ENCODE measurements at places on chromosomes 11 and 22.

DNA sequence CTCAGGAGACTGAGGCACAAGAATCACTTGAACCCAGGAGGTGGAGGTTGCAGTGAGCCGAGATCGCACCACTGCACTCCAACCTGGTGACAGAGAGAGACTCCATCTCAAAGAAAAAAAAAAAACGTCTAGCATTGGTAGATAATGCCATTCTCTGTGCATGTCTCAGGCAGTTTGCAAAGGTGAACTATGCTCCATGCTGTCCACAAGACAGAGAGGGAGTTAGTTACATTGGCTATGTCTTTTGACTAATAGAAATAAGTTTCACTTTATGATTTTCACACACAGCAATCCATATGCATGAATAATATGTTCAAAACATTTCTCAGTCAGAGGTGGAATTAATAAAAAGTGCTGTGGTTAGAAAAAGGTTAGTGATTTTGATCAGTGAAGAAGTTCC, 591.4 kb downstream of the ETS1 start:
- DNase-seq, result no peak

GRCh38 chr11:60265373-60266214, 14.9 kb upstream of the MS4A4A start:
- DNase-seq, result peak; percentile 34

DNA sequence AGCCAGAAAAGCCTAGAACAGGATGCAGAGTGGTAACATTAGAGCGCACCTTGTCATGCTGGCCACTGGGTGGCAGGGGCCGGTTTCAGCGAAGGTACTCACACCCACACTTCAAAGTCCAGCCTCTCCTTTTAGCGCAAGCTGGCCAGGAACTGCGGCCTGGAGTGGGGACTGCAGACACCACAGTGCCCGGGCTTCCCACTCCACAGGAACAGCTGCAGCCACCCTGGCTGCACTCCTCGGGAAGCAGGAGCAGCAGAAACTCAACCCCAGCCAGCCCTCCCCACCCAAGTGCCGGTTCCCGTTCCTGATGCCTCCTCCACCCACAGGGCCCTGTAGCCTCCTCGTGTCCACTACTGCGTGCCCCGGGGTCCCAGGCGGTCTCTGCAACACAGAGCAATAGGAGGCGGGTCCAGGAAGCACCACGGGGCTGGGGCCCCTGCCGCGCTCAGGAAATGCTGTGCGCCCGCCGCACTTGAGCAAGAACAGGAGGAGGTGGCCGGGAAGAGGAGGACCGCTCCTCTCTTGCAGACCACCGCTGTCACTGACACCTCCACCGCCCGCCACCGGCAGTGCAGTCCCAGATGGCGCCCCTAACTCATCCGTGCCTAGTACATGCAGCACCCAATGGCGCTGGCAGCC, 2.2 kb downstream of the RFPL2 start:
- DNase-seq, result peak; percentile 71

DNA sequence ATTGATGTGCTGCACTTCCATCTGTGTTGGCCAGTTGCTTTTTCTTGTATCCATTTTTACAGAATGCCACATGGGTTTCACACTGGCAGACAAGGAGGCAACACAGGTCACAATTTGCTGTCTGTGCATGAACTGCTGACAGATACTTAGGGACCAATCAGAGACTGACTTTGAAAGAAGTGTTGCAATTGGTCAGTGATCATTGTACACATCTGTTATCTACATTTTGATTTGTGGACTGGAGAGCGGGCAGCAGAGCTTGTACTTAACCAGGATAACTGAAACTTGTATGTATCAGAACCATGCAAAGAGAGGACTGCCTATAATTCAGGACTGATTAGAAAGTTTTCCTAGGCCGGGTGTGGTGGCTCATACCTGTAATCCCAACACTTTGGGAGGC, 21.8 kb downstream of the PRR5 start:
- DNase-seq, result no peak

DNA sequence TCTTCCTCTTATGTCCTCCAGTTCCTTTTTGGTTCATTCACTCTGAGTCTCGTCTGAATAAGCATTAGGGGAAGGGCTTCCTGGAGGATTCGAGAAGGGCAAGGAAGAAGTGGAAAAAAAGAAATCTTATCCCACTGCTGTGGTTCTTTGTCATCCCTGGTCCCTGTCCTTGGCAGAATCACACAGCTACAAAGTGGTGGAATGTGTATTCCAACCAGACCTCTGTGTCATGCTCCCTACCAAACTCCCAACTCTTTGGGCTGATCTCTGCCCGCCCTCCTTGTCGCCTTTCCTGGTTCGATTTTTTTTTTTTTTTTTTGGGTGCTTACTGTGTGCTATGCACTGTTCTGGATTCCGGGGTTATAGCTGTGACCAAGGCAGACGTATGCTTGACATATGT, 61.0 kb downstream of the TEAD1 start:
- no peak for DNase-seq
